ENCODE measurements at places on chromosomes 7 and 10.

GRCh38 chr7:100089458-100090196 is 858 bp downstream of the COPS6 start:
- no peak for DNase-seq

GRCh38 chr7:38339953-38340819 is 66.8 kb upstream of the TARP start:
- no peak for DNase-seq

- DNase-seq: no peak
Observed at GRCh38 chr10:94002156-94002555, 8.4 kb downstream of the PLCE1 start.

DNA sequence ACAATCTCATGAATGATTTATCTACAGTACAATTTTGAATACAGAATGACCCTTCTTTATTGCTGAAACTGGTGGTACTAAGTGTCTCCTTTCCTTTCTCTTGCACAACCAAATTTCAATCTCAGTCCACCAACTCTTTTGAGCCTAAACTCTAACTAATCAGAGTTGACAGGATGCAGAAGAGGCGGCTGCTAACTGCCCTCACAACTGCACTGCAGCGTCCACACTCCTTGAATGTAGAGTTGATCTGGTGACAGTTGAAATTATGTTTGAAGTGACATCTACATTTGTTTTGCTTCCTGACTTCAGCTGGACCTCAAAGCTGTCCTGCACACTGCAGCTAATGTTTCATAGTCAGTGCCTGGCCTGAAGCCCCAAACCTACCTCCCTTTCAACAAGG is 139.6 kb downstream of the ZMYND11 start:
- no peak for DNase-seq

- no peak for DNase-seq
Observed at GRCh38 chr7:70565721-70566370, 566.1 kb upstream of the GALNT17 start.

- DNase-seq: no peak
Observed at GRCh38 chr10:59854571-59854970, 51.8 kb downstream of the CCDC6 start.

DNA sequence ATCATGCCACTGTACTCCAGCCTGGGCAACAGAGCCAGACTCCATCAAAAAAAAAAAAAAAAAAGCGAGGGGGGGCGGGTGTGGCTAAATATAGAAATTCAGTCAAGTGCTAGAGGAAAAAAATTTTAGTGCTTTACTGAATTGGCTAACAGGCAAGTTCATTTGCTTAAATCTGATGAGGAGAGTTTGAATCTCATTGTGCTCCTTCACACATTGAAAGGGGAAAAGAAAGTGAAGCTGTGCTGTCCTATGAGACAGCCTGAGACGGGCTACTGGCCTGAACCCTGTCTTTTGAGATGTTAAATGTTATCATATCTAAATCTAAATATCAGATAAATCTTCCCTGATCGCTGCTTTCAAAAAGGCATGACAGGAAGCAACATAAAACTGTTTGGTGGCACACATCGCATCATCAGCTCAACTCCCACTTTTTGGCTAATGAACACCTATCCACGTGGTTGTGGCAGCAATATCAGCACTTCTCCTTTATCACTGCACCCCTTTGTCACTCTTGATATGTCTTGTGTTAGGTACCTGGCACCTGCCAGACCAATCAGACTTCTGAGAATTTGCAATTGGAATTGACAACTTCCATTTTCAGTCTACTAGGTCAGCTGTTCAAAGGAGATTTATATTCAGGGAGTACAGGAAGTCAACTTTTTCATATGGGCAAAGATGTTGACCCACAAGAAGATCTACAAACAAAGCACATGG is 14.0 kb upstream of the IFIT1B start:
- no peak for DNase-seq

DNA sequence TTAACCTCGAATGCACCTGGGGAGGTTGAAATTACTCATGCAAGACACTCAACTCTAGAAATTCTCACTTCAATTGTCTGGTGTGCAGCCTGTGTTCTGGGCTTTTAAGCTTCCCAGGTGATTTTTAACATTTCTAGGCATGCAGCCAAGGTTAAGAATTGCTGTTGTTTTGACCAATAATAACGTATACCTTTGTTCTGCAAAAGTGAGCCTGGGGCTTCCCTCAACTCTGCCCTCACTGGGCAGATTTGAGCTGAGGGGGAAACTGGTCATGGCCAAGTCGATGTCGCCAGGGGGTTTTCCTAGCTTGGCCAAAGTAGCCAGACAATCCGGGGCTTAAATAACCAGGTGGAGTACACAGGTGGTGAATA is 568 bp downstream of the PRSS2 start:
- no peak for DNase-seq

DNA sequence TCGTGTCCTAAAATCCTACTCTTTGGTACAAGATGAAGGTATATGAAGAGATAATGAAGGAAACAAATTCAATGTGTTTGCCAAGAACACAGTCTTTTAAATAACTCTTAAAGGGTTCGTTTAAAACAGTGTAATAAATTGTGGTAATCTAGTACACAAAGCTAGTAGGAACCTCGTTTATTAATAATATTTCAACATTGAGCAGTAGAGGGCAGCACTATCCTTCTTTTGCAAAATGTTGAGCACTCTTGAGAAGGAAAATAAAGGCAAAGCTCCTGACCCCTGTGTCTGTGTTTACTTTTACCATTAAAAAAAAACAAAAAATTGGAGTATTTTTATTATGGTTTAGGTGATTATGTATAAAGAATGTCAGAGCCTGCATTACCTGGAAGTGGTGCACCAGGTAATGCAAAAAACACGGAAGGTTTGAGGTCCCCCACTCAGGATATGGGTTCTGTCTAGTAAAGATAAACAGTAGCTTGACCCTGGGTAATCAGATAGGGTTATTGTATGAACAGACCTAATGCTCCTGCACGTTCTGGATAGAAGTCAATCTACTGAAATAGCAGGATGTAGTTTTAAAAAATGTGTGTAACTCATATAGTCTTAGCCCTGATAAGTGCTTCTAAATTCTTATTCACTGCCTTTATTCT is 5.7 kb upstream of the GOT1 start:
- no peak for DNase-seq

- DNase-seq: no peak
Observed at GRCh38 chr7:135537905-135538304, 19.8 kb upstream of the NUP205 start.

GRCh38 chr10:72229261-72230251 is 13.5 kb upstream of the ASCC1 start:
- DNase-seq: no peak

GRCh38 chr7:27107391-27108381 is 5.2 kb upstream of the HOXA2 start:
- DNase-seq: no peak

- no peak for DNase-seq
Observed at GRCh38 chr7:1994931-1995330, 237.8 kb downstream of the MAD1L1 start.

DNA sequence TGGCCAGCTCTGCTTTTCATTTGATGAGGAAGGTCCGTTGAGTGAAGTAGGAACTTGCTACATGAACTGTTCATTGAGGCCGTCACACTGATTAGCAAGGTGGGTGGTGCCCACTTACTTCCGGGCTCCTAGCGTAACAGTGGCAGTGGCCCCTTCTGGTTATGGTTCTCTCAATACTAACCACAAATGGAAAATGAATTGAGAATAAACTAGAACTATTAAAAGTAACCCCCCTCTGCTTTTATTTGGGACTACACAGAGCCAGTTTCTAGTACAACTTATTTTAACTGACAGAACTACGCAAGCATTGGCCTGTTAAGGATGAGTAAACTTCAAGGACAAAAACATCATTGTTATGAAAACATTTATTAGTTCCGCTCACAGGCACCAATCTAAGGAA is 519.1 kb downstream of the INHBA start:
- DNase-seq: no peak

GRCh38 chr10:26682931-26683330 is 14.6 kb upstream of the PDSS1 start:
- DNase-seq: no peak

GRCh38 chr10:79027147-79028055 is 41.4 kb upstream of the ZMIZ1 start:
- DNase-seq: no peak

GRCh38 chr7:87934699-87935383 is 790 bp downstream of the ADAM22 start:
- peak; percentile 50 for DNase-seq

DNA sequence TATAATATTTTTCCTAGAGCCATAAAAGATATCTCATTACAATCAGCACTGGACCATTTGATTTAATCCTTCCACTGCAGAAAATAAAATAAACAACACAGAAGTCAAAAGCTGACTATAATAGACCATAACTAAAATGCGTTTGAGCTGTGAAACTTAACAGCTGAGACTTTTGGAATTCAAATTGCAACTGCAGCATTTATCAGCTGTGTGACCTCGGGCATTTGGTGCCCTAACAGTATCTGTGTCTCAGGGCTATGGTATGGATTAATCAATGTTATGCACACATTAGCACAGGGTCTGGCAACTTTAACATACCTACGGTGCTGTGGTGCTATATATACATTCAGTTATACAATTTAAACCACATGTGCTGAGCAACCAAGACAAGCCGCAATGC is 160.1 kb downstream of the COL28A1 start:
- DNase-seq: no peak

- DNase-seq: no peak
Observed at GRCh38 chr7:121755286-121755685, 117.7 kb upstream of the PTPRZ1 start.

GRCh38 chr10:132205650-132206376 is 19.1 kb downstream of the DPYSL4 start:
- peak; percentile 30 for DNase-seq

DNA sequence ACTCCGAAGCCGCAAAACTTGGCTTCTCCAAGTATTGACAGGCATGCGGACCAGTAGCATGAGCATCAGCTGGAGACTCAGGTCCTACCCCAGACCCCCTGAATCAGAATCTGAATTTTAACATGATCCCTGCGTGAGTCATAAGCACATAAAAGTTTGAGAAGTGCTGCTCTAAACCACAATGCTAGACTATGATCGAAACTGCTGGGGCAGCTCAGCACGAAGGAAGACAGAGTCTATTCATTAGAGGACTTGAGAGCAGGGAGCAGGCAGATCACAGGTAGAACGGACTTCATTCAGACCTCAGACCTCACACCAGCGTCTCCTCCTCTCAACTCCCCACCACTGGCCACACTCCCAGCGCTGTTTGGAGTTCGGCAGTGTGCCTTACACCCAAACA is 16.9 kb downstream of the CAMK2G start:
- DNase-seq: no peak

DNA sequence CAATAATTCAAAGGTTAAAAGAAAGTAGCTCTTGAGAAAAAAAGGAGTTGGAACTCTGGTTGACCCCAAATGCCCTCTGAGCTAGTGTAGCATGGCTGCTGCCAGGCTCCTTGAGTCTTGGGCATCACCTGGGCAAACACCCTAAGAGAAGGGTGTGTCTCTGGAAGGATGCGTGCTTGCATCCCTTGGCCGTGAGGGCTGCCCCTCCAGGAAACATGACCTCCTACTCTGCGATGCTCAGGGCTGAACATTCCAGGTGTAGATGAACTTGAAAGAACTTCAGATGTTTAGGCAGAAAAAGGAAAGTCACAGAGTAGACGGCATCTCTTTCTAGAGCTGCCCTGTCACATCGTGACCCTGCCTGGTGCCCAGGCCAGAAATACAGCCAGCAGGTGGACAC is 189.4 kb upstream of the TCERG1L start:
- DNase-seq: no peak

DNA sequence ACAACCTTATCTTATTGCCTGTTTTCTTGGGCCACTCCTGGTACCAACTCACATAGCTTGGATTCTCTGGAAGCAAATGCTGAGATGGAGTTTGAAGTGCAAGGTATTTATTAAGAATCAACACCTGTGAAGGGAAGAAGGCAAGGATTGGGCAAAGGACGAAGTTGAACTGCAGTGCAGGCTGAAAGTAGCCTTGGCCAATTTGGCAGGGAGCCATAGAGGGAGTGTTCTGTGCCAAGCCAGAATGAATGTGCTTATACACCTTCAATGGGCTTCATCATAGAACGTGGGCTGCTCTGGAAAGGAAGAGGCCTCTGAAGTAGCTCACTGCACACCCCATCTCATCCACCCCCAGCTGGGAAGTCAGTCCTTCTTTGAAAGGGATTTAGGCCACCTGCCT is 79.8 kb upstream of the IFRD1 start:
- no peak for DNase-seq

DNA sequence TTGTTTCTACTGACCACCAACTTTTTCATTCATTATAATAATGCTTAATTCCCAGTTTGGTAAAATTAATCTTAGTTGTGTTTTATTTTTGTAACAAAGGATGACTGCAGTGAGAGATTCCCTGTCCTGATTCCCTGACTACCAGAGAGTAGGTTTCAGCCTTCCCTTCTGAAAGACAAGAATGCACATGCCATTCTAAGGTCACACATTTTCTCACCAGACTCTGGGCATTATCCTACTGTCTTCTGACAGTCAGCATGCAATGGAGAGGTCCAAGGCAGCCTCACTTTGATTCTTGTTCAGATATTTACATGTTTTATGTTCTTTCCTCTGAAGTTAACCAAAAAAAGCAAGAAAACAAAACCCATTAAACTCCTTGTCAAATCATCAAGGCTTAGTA is 372.7 kb upstream of the CDC14C start:
- DNase-seq: no peak

DNA sequence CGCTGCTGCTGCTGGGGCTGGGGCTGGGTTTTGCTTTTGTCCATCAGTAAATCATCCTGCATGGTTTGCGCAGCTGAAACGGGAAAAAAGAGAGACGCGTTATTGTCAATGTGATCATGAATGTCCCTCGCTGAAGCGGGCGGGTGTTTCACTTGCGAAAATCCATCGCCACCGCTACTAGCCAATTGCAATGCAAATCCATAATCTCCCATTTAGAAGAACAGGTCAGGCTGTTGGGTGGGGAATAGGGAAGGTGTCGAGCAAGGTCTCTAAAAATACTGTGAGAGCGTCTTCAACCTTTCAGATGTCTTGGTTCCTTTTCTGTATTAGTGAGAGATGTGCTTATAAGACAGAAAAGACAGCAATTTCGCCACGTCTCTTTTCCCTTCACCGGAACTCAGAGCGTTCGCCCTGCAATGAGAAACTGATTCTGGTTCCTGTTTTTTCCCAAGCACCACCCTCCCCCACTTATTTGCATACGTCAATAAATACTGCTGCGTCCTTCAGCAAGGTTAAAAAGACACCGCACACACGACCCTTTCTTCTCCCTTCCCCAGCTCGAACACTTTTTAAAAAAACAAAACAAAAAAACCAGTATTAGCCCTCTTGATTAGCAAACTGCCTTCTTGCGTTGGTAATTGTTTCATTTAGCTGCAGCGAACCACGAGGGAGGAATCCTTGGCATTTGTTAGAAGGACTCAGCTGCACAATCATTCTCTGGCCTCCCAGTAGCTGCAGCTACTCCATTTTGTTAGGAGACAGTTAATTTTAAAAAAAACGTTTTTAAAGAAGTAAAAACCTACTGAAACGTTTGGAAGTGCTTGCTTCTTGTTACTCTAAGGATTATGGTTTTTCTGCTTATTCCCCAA is 50.4 kb downstream of the CPEB3 start:
- DNase-seq: peak; percentile 30

GRCh38 chr7:120876922-120877321 is 19.0 kb upstream of the TSPAN12 start:
- DNase-seq: no peak

- DNase-seq: no peak
Observed at GRCh38 chr7:44105832-44106231, 1.7 kb downstream of the AEBP1 start.
